ENCODE measurements at places on chromosomes 2 and 18.

DNA sequence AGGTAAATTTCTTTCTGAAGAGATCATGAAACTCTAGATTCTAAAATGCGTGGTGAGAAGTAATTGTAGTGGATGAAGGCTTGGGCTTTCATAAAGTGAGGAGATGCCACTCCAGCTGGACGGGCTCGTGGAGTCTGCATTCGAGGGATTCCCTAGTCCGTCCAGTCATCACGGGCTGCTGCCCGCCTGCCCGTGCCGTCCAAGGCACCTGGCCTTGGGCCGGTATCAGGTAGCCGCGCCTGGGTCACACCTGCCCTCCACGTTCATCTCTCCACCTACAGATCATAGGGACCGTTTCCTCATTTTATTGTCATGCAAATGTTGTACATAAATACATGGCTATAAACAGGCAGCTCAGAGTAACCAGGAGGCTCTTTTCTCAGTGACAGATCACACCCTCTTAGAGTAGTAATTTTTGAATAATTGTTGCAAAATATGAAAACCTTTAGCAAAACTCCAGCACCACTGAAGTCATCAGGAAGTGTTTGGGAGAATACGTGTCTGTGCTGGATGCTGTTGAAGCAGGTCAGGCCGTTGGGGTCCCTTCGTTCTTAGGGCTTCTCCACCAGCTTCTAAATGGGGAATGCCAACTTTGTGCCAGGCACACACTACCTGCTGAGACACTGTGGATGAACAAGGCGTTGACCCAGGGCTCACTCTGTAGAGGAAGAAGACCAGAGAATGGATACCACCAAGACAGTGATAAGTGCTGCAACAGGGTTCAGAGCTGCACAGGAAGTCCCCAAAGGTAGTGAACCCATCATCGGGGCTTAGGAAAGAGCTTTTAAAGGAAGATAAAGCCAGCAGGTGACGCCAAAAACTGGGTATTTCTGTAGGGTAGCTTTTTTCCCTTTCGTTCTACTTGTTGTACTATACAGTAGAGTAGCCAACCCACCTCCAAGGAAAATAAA lies 112.5 kb downstream of the FAM210A start:
- peak; percentile 45 for DNase-seq

DNA sequence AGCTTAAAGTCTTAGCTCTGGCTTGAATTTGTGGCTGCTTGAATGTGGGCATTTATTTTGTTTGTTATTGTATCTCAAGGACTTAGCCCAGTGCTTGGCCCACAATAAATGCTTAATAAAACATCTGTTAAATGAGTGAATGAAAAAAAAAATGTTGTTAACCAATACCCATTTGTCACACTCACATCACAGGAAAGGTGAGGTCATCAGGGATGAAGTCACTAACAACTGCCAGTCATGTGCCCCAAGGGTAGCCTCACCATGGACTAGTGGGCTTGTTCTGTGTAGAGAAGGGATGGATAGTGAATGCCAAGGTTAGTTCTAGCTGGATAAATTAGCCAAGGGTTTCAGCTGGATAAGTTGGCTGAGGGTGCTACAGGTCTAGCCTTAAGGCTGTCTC lies 3.0 kb downstream of the NRBP1 start:
- no peak for DNase-seq

DNA sequence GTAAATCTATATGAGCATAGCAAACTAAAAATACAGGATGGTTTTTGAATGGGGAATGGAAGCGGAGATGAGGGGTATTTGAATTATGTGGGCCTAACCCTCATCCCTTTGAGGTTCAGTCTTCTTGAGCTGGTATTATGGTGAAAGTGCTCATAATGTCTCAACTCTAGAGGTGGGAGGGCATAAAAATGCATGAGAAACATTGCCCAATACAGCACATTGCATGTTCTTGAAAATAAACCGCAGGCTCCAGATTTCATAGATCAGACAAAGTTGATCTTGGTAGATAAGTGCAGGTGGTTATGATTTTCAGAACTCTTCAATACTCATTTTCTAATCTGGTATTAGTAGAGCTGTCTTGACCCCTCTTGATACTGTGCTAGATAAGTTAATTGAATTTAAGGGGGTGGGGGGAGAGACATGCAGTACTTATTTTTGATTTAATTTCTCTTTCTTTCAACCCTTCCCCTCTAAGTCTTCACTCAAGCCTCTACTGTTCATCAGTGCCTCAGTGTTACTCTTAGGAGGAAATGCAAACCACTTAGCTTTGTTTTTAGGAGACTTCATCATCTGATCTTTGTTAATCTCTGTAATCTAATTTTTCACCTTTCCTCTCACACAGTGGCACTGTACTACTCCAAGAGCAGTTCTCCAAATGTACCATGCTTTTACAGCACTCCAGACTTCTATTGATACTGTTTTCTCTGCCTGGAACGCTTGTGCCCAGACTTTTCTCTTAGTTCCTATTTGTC lies 22.2 kb downstream of the XRCC5 start:
- no peak for DNase-seq

- peak; percentile 35 for DNase-seq
Observed at GRCh38 chr2:234291765-234292204, 205.1 kb downstream of the ARL4C start.

- no peak for DNase-seq
Observed at GRCh38 chr2:16330012-16330411, 335.6 kb downstream of the CYRIA start.

- no peak for DNase-seq
Observed at GRCh38 chr2:190707726-190708125, 58.8 kb downstream of the NAB1 start.

All from MM.1S (cell line).